AG08396 (cell line): ENCODE measurements at places on chromosomes 11 and 22.

- peak; percentile 78 for DNase-seq
Measured at GRCh38 chr22:50146439-50147238, 23.9 kb upstream of the PANX2 start.

DNA sequence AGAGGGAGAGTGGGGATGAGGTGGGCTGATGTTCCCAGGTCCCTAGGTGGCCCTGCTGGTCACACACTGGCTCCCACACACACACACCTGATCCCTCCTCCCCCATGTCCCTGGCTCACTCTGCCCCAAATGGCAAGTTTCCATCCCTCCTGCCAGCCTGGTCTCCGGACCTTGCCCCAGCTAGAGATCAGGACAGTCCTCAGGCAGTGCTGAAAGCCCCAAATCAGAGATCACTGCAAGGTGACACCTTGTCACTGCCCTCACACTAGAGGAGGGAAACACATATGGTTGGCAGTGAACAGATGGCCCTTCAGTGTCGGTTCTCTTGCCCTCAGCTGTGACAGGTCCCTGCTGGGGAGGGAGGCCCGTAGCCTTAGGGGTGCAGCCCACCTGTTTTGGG, 7.6 kb downstream of the TMPRSS5 start:
- DNase-seq = no peak

DNA sequence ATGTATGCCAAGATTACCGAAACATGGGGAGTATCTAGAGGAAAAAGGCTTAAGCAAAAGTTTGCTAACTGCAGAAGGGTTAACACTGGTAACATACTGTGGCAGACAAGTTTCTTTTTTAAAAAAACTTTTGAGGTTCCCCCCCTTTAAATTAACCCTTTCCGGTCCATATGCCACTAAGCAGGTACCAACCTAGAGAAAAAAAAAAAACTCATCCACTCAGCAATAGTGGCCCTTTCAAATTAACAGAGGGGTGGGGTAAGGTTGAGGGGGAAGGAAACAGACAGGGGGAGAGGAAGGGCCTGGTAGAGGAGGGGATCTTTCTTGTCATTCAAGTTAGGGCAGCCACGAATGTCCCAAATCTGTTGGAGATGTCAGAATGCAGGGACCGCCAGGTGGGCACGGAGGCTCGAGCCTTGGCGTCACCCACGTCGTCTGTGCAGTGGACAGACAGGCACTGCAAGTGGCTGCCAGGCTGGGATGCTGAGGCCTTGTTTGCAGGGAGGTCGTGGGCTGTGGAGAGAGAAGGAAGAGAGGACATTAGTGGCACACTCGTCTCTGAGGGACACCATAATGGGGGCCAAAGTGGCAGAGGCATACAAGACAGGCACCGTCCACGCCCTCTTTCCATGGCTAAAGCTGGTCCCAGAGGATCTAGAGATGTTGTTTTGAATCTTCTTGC, 50.8 kb downstream of the MN1 start:
- no peak for DNase-seq

GRCh38 chr11:23010790-23011335, 150.6 kb upstream of the CCDC179 start:
- no peak for DNase-seq

DNA sequence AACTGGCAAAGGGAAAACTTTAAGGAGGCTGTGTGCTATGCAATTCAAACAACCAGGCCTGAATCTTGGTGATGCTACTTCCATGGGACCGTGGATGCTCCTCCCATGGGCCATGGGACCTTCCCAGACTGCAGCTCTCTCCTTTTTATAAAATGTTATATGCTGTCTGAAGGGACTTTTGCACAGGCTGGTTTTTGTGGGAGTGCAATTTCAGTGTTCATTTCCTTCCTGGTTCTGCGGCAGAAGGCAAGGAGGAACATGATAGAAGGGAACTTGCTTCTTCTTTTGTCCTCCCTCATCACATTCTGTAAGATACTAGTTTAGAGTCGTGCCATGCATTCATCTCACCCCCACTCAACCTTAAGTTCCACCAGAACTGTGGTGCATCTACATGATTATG, 68.9 kb downstream of the C11orf58 start:
- DNase-seq = no peak

DNA sequence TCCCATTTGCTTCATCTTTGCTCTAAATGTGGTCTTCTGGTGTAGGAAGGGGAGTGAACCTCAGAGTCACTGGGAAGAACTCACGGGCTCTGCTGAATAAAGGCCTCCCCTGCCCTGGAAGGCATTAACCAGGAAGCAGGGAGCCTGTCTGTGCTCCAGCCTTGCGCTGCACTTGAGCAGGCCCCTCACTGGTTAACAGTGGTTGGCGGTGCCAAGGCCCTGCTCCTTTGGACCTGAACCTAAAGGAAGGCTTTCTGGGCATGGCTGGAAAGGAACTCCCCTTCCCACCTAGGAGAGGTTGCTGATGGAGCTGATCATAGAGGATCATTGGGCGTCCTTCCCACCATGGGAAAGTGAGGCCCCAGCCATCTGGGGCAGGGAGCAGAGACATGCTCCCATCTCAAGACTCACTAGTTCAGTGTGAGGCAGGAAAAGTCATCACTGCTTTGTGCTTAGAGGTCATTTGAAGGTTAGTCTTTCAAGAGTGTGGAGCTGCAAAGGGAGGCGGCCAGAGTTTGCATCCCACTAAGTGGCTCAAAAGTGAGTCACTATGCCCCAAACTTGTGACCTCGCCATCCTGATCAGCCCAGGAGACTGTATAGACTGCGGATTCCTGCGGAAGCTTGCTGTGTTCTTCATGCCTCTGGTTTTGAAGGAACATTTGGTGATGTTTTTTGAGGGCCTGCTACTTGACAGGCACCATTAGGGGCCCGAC, 50.4 kb downstream of the DBX1 start:
- DNase-seq = no peak

DNA sequence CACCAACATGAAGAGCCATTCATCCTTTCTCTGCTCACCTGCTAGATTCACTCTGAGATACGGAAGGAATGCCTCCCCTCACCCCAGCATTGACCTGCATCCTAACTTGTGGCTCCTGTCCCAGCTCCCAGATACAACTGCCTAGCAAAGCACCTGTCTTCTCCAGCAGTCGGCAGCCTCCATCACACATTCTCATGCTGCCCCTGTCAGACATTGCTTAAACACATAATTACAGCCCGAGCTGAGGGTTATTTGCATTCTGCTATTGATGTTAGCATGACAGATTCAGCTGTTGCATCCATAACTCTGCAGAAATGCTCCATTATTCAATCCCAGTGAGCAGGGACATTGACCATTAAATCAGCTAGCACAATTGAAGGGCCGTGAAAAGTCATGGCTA, 184.4 kb upstream of the NARS2 start:
- no peak for DNase-seq

DNA sequence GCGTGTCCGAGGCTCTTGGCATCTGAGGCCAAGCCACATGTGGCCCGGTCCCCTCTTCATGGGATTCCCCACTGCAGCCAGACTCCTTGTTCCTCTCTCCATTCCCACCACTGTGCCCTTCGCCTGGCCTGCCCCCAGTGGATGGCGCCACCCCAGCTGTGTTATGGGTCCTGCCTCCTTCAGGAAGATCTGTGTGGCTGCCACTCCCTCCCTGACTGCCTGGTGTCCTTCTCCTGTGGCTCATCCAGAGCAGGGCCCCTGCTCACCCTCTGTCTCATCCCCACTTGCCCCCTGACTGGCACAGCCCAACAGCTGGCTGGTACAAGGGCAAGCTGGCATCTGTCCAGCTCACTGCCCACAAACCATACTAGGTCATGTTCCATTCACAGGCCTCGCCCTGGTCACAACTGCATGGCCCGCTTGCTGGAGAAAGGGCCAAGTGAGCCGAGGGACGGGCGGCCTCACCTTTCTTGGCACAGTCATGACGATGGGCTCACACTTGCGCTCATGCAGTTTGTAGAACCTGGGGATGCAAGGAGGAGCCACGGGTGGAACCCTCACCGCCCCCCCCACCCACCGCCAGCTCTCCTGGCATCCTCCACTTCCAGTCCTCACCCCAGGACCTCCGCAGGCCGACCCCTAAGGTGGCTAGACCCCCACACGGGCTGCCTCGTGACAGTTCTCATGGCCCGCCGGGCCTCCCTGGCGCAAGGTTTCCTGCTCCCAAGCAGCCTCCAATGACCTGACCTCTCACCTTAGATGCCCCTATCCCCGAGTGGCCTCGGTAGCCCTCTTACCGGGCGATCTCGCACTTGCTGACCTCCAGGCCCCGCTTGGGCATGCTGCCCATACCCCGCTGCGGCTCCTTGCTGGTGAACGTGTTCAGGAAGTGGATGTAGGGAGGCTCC, 2.1 kb upstream of the PTPRCAP start:
- DNase-seq = peak; percentile 68

DNA sequence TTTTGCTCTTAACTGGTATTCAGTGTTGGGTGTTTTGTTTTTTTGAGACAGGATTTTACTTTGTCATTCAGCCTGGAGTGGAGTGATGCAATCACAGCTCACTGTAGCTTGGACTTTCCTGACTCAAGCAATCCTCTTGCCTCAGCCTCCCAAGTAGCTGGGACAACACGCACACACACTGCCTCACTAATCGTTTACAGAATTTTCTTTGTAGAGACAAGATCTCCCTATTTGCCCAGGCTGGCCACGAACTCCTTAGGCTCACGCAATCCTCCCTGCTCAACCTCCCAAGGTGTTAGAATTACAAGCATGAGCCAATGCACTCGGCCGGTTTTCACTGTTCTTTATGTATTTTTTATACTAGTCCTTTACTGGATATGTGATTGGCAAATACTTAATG, 51.0 kb upstream of the IGLL5 start:
- no peak for DNase-seq

- DNase-seq = no peak
Measured at GRCh38 chr11:34214961-34215805, 109.8 kb downstream of the NAT10 start.

DNA sequence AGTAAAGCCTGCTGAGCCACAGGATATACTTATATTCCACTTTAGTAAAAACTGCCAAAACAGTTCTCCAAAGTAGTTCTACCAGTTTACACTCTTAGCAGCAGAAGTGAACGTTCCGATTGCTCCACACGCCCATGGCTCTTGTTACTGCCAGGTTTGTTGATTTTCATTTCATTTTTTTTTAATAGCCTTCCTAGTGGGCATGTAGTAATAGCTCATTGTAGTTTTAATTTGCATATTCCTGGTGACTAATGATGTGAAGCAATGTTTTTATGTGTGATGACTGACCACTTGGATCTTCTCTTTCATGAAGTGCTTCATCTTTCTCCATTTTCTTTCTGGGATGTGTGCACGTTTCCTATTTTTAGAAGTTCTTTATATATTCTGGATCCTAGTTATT, 4.8 kb upstream of the C11orf97 start:
- DNase-seq = no peak
